ENCODE measurements at places on chromosomes 2 and 18. TPM values are rescaled to one million over a fixed set of nuclear protein-coding genes. Genes with fewer than 3 reads are reported as not detected.

DNA sequence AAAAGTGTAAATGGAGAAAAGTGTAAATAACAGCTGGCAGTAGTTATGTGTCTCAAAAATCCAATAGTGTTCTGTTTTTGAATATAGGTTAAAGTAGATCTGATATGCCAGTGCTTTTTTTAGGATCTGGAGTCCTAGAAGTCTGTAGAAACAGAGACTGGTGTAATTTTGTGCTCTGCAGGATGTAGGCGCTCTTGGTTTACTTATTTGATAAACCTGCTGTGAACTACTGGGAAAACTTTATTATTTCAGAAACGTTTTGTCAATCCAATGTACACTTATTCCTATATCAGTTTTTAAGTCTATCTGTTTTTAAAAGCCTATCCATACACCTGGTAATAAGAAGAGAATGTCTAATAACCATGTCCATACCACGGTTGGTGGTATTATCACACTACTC is 530.8 kb upstream of the ZNF804A start:
- no peak for DNase-seq

DNA sequence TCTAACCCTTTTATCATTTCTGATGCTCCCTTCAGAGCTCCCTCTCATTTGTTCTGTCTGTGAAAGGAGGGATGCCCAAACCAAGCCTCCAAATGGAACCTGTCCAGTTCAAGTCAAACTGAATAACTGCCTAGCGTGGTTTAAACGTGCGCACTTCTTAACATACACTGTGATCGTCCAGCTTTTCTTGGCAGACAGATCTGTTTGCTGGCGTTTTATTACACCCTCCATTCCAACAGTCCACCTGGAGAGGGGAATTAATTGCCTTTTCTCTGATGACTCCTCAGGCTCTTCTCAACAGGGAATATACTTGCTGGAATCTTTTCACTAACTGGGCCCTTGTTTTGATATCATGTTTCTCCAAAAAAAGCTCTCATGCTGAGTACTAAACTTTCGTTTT is 379.2 kb upstream of the POU3F3 start:
- peak; percentile 75 for DNase-seq

The PCARE gene
- not detected for polyA plus RNA-seq

DNA sequence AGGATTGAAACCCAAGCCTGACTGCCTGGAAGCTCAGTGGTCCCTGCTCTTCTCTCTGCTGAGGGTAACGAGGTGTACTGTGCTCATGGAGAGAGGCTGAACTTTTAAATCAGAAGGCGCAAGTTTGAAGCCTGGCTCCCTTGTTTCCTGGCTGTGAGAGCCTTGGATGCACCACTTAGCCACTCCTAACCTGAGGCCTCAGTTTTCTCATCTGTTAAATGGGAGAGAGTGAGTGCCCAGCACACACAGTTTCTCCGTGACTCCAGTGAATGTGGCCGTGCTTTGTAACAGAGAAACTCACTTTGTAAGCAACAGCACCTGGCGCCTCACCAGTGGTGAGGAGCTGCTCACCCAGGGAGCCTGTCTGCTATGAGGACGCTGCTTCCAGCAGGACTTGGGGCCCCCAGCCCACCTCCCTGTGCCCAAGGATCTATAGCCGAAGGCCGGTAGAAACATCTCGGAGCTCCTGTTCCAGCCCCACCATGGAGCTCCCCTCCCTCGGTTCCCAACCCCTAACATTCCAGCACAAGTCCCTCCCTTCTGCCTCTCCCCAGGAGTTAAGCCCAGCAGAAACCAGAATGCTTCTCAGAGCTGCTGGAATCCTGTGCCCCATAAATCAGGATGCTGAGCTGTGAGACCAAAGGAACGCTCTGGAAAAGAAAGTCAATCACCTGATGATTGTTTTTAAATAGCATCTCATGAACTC is 20.3 kb upstream of the KCNK3 start:
- DNase-seq: no peak

- DNase-seq: peak; percentile 65
Measured at GRCh38 chr2:150376553-150377335, 110.7 kb downstream of the RND3 start.

The TXNDC2 gene
- not detected for polyA plus RNA-seq

The ZNF396 gene
- 2.8 TPM for polyA plus RNA-seq

DNA sequence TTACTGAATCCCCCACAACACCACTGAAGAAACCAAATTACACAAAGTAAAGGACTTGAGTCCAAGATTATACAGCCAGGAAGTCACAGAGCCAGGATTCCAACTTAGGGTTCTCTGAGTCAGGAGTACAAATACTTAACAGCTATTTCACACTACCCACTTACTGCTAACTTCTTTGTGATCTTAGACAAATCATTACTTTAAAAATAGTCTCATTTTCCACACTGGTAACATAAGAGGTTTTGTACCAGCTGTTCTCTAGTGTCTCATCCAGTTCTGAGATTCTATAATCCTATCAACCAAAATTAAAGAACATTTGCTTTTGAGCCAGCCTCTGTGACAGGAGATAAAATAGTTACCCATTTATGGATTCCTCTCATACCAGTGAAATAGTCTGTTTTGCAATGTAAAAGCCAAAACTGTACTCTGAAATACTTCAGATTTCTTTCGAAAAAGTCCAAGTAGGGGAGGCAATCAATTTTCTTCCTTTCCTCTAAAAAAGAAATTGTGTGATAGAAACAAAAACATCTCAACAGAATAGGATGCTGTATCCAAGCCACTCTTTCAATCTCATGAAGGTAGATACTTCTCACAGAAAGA is 157.6 kb downstream of the LRATD1 start:
- no peak for DNase-seq

Measured in small intestine (tissue), 16 donors.